ENCODE measurements at places on chromosomes 6 and 20. TPM values are rescaled to one million over a fixed set of nuclear protein-coding genes. Genes with fewer than 3 reads are reported as not detected.

The ELOVL4 gene
- total RNA-seq: 0.35 TPM

The CST4 gene
- not detected for total RNA-seq

DNA sequence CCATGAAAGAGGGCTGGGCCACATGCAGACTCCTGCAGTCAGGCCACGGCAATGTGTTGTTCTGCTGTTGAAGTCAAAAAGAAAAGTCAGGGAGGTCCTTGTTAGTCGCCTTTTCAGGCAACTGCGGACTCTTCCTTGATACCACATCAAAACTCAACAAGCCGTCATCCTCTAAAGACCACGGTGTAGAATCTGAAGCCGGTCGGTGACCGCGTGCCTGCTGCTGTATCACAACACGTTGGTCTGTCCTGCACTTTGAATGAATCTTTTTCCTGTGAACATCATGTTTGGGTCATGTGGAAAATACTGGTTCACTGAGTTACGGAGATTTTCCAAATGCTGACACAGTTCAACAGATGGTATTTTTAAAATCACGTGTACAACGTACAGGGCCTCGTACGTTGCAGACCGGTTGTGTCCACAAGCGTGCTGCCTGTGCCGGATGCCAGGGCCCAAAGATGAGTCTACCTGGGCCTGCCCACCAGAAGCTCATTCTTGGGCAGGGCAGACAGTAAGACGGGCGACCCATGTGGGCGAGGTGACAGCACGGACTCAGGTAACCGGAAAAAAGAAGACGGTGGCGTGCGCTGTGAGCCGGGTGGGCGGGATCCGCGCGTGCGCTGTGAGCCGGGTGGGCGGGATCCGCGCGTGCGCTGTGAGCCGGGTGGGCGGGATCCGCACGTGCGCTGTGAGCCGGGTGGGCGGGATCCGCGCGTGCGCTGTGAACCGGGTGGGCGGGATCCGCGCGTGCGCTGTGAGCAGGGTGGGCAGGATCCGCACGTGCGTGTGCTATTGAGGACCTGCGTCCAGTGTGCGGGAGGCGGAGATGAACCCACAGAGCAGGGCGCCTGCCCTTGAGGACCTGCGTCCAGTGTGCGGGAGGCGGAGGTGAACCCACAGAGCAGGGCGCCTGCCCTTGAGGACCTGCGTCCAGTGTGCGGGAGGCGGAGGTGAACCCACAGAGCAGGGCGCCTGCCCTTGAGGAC is 114.5 kb downstream of the FAM120B start:
- DNase-seq: no peak

DNA sequence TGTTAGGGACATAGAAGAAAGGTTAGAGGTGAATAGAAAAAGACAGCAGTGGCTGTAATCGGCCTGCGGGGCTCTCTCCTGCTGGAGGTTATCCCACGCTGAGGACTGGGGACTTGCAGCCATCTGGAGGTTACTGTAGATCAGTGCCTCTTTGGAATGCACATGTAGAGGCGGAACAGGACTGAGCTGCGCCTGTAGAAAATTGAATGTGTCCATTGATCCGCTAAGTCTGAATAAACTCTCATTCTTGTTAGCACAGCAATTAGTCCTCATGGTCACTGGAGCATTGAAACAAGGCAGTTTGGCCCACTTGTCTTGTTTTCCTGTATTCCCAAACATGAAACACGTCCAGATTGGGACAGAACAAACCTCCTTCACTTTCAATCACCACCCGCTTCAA is 46.3 kb upstream of the F13A1 start:
- no peak for DNase-seq

DNA sequence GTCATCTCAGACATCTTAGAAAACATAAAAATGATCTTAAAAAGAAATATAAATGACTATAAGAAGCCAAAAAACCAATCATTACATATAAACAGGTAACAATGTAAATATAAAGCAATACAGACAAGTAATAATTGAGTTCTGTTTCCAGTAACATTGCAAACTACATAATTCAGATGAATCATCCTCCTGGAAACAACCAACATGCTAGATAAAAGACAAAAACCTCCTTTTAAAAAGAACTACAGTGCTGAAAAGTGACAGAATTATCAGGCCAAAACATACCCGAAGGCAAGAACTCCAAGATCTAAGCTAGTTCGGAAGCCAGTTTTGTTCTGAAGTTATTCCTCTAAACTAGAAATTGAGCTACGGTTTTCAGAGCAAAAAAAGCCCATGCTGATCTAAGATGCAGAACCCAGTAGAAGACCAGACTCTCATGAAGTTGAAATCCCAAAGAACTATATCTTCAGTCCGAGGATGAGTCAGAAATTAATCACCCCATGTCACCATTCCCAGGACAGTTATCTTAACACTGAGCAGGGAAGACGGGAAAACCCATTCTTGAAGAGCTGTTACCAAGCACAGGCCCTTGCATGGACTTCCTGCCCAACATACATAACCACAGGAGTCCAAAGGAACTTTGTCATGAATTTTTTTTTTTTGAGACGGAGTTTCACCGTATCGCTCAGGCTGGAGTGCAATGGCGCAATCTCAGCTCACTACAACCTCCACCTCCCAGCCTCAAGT is 9.8 kb downstream of the PGM3 start:
- DNase-seq: no peak

DNA sequence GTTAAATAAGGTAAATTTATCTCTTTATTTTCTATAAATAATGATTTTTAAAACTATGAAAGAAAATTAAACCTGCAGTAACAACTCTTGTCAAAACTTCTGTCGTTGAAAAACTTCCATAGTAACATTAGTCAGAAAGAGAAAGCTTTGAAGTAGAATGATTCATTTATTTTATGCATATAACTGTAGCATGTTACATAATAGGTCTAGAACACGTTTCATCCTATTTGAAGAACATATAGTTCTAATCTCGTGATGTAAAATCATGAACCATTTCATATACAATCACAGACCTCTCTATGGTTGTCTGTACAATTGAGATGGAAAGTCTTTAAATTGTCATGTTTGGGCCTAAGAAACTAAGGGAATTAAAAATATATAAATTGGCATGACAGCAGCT is 61.3 kb upstream of the MYLIP start:
- DNase-seq: no peak

DNA sequence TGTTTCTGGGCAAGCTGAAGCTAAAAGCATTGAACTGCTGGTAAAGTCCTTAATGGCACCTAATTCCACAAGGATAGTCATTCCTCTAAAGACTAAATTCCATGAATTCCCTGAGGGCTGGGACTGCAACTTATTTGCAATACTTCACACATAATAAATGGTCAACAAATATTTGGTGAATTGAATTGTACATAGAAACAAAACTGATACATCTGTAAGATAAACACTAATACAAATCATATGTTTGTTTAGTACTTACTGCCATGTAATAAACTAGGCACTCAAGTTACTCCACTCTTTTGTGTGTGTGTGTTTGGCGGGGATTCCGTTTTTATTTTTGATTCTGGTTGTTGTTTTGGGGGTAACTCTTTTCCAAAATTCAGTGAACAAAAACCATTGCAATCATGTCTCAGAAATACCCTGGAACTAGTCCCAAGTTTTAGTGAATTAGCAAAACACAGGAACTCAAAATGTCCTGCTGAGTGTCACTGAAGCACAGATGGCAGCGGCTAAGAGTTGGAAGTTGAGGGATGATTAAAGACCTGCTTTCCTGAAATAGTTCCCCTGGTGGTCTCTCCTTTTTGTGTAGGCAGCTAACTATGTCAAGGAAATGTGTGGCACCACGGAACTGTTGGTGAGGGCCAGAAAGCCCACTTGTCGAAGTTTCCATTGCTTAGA is 74.8 kb upstream of the SNRPB2 start:
- DNase-seq: no peak

DNA sequence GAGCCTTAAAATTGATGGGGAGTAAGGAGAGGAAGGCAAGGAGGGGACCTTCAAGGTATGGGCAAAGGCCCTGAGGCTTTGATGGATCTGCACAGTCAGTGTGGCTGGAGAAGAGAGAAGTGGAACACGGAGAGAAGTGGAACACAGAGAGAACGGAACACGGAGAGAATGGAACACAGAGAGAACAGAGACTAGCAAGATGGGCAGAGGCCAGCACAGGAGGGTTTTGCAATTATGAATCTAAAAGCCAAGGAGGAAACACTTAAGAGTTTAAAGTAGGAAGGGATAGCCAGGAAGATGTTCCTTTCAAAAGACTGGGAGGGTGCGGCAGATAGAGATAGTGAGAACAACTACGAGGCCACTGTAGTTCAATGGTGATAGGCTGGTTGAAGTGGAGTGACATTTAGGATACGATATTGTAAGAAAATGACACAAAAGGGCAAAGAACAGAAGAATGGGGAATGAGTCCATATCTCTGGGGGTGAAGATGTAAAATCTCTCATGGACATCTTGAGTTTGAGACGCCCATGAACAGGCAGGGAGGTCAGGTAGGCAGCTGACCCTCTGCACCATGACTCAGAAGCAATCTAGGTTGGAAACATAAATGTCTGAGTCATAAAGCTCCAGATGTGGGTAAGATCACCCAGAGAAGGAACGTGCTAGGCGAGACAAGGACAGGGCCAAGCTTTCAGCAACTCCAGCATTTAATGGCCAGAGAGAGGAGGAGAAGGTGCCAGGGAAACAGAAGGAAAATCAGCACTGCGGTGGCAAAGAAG is 25.4 kb downstream of the ZMYND8 start:
- DNase-seq: no peak

GRCh38 chr6:143026696-143027449 is 33.8 kb upstream of the AIG1 start:
- DNase-seq: peak; percentile 74

DNA sequence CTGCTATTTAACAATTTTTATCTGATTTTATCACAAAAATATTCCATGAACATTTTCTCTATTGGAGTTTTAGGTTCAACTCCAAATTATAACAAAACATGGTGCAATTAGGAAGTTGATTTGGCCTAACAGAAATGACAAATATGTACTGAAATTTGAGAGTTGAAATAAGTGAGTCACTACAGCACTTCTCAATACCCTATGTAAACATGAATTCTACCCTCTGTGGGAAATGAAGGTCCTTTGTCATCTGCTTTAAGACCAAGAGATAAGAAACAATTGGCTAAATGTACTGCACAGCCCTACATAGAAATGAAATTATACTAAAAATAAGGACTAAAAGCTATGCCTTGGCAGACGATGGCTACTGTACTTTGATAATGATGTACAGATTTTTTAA is 86.2 kb upstream of the BEND6 start:
- no peak for DNase-seq

- no peak for DNase-seq
Measured at GRCh38 chr6:107618672-107619071, 128.8 kb downstream of the SOBP start.

DNA sequence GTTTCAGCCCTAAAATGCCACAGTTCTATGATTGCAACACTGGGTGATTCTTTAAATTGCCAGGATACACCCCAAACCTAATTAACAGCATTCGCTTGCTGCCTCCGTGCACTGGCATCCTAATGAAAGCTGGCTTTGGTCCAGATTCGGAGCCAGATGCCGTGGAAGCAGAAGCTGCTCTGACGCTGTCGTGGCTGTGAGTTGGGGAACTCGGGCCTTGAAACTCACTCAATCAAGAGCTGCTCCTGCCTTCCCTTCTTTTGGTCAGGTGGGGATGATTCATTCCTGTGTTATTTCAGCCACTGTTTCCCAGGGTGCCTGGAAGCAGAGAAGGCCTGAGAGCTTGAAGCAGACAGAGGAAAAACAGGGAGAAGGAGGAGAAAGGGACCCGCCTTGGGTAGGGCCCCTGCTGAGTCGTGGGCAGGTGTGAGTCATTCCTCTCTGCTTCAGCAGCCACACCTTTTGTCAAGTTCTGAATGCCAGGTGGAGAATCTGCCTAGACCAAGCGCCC is 36.2 kb upstream of the DSP start:
- no peak for DNase-seq

DNA sequence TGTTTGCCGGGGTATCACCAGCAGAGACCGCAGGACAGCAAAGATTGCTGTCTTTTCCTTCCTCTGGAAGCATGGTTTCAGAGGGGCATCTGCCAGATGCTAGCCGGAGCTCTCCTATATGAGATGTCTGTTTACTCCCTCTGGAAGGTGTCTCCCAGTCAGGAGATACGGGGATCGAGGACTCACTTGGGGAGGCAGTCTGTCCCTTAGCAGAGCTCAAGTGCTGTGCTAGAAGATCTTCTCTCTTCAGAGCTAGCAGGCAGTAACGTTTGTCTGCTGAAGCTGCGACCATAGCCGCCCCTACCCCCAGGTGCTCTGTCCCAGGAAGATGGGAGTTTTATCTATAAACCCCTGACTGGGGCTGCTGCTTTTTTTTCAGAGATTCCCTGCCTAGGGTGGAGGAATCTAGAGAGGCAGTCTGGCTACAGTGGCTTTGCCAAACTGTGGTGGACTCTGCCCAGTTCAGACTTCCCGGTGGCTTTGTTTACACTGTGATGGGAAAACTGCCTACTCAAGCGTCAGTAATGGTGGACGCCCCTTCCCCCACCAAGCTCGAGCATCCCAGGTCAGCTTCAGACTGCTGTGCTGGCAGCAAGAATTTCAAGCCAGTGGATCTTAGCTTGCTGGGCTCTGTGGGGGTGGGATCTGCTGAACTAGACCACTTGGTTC is 133.0 kb upstream of the FLRT3 start:
- DNase-seq: no peak

GRCh38 chr20:61120595-61121515 is 131.2 kb upstream of the CDH4 start:
- peak; percentile 27 for DNase-seq
